ENCODE measurements at places on chromosomes 1 and 21. TPM values are rescaled to one million over a fixed set of nuclear protein-coding genes. Genes with fewer than 3 reads are reported as not detected.

Gene DNM3
- 76.2 TPM for total RNA-seq

DNA sequence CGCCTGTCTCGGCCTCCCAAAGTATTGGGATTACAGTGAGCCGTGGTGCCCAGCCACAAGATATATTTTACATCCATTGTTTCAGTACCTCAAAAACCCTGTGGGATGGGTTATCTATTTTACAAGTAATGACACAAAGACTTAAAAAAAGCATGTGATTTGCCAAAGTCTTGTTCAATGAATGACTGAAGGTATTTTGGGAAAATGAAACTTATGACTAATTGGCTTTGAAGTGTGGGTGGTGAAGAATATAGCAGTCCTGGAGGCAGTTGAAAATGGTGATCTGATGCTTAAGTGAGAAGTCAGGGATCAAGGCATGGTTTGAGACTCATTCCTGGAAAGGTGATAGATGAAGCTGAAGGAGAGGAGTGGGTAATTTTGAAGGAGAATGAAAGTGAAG, 3.0 kb downstream of the SWT1 start:
- DNase-seq: no peak

Gene CYP4A22
- not detected for total RNA-seq

GRCh38 chr1:230792691-230793462, 45.7 kb downstream of the CAPN9 start:
- DNase-seq: no peak

GRCh38 chr1:17588048-17588871, 48.8 kb downstream of the ARHGEF10L start:
- DNase-seq: no peak

DNA sequence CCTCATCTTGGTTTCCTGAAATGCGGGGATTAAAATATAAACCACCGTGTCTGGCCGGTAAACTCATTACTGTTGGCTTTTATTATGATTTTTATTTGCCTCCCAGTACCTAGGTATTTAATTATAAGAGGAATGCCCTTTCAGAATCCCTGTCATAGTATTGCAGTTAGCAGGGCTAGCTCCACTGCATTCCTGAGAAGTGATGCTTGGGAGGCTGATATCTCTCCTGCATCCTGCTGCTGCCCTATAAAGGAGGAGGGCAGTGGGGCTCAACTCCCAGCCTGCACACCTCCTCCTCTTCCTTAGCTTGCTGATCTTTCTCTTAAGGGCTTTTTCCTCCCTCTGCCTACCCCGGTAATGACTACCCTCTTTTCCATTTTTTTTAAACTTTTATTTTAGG, 19.9 kb upstream of the DISC1 start:
- no peak for DNase-seq

GRCh38 chr1:83882906-83883305, 116.0 kb downstream of the TTLL7 start:
- no peak for DNase-seq

GRCh38 chr21:21387916-21388315, 389.7 kb downstream of the NCAM2 start:
- no peak for DNase-seq

- DNase-seq: no peak
Observed at GRCh38 chr1:25472471-25472870, 41.8 kb downstream of the MACO1 start.

DNA sequence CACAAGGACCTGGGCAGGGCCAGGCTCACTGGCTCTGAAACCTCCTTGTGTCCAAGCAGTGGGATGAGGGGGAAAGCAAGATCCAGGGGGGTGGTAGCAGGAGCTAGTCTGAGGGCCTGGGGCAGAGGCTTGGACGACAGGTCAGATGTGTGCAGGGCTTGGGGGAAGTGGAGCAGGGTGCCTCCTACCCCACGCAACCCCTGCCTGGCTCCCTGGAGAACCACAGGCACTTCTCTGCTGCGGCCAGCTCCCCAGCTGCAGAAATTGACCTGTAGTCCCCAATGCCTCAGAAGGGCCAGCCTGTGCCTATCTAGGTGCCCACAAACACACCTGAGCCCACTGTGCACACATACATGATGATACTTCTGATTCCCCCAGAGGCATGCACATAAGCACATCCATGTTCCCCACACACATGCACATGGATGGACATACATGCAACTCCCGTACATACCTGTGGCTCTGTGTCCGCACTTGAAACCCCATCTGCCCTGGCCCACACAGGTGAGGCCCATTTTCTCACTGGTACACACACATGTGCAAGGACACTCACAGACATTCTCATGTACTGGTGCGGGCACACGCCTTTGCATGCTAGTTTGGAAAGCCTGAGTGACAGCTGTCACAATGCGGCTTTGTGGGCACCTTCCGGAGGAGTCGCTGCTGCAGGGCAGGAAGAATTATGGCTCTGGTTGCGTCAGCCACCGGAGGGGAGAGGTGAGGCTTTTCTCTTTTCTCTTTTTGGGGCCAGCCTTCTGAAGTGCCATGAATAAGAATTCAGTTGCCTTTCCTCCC, 247.2 kb upstream of the CSF3R start:
- DNase-seq: no peak

DNA sequence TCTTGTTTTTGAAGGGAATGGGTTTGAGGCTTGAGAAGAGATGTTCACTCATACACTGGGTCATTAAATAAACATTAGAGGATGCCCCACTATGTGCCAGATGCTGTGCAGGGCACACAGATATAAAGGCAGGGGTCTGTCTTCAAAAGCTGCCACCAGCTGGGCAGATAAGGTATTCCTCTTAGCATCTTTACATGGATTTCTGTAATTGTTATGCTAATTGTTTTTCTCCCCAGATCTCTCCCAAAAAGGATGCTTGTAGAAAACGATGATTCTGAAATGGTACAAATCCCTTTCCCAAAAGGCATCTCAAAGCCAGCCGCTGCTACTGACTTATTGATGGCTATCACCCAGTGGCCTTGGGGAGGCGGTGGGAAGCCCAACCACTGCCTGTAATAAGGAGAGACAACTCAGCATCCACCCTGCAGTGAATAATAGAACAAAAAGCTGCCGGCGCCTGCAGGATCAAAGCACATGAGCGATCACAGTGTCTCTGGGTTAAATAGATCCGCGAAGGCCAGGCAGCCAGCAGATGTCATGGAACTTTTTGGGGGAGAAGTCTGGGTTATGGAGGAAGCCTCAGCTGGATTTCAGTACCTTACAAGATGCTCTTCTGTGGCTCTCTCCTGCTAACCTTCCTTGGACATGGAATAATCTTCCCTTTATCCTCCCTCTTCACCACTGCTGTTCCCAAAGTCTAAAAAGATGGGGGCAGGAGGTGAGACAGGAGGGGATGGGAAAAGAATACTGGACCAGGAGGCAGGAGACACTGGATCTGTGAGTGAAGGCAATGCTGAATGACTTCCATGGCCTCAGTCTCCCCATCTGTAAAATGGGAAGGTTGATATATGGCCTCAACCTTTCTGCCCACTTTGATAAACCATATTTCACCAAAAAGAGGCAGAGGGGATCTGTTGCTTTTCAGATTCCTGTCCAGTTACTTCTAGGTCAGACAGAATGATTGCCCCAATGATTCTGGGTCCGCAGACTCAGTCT, 54.8 kb upstream of the CD34 start:
- no peak for DNase-seq

DNA sequence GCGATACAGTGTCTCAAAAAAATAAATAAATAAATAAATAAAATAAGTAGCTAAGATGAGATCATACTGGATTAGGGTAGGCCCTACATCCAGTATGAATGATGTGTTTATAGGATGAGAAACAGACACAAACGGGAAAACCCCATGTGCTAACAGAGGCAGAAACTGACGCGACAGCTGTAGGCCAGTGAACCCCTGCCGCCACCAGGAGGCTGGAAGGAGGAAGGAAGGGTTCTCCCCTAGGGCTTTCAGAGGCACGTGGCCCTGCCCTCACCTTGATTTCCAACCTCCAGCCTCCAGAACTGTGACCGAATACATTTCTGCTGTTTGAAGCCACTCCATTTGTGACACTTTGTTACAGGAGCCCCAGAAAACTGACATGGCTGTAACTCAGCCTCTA, 38.5 kb downstream of the CHD5 start:
- no peak for DNase-seq

DNA sequence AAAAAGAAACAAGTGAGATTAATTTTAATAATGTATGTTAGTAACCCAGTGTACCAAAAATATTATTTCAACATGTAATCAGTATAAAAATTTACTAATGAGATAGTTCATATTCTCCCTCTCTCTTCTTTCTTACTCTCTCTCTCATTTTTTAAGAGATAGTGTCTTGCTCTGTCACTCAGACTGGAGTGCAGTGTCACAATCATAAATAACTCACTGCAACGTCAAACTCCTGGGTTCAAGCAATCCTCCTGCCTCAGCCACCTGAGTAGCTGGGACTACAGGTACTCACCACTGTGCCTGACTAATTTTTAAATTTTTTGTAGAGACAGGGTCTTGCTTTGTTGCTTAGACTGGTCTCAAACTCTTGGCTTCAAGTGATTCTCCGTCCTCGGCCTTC, 123.9 kb downstream of the NRDC start:
- no peak for DNase-seq

DNA sequence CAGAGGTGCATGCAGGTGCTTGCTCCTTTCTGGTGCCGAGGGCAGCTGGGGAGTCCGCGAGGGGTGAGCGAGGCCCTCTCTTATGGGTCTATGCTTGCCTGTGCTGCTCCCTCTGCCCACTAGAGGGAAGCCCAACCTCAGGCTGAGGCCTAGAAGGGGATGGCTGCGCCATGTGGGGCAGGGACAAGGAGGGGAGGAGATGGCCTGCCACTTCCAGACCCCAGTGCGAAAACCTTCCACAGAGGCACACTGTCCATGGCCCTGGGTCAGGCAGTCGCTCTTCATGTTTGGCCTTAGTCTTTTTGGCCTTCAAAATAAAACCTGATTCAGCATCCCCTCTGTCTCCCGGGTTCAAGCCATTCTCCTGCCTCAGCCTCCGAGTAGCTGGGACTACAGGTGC, 14.0 kb downstream of the RHBG start:
- DNase-seq: peak; percentile 83
